COR-L47 (cell line): ENCODE measurements at places on chromosomes 12 and 14.

DNA sequence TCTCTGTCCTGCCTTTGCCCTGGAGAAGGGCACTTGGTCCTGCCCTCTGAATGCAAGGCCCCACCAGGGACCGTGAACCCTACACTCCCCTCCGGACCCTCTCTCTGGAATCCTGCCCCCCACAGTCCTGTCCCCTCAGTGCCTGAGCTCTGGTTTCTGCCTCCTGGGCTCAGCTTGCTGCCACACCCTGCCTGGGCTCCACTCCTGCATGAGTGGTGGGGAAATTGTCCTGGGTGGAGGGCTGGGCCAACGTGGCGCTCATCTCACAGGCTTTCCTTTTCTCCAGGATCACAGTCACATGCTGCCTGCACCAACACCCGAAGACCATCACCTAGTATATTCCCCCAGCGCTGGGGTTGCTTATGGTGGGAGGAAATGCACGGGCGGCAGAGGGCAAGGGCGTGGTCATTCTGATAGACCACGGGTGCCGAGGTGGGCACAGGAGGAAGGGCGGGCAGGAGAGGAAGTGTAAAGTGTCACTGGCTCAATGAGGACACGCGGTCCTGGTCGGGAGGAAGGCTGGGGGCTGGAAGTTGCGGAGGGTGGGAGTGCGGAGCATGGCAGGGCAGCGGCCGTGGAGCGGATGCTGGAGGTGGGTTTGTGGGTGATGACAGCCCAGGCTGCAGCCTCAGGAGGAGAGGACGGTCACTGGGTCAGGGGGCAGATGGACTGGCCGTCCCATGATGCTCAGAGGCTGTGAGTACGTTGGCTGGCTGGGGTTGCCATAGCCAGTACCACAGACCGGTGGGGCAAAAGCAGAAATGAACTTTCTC, 99.5 kb downstream of the KIF26A start:
- DNase-seq: no peak

- no peak for DNase-seq
These were observed 36.4 kb downstream of the TRAFD1 start for GRCh38 chr12:112161711-112162110.

- no peak for DNase-seq
These were observed 120.7 kb downstream of the ADGRD1 start for GRCh38 chr12:131074221-131075083.

DNA sequence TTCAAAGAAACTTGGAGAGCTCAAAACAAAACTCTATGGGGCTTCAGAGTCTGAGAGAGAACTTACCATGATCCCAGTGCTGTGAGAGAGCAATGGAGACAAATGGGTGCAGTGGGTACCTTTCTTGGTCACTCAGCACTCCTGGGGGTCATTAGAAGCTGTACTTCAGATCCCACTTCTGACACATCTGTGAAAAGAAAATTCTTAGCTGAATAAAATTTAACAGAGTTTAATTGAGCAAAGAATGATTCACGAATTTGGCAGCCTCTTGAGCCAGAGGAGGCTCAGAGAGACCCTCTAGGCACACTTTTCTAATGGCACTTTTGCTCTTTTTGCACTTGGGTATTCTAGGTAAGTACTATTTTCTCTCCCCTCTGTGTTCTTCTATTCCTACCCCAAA, 96.8 kb upstream of the SYT10 start:
- DNase-seq: no peak

GRCh38 chr14:100669011-100669412, 57.7 kb upstream of the DLK1 start:
- DNase-seq: no peak

DNA sequence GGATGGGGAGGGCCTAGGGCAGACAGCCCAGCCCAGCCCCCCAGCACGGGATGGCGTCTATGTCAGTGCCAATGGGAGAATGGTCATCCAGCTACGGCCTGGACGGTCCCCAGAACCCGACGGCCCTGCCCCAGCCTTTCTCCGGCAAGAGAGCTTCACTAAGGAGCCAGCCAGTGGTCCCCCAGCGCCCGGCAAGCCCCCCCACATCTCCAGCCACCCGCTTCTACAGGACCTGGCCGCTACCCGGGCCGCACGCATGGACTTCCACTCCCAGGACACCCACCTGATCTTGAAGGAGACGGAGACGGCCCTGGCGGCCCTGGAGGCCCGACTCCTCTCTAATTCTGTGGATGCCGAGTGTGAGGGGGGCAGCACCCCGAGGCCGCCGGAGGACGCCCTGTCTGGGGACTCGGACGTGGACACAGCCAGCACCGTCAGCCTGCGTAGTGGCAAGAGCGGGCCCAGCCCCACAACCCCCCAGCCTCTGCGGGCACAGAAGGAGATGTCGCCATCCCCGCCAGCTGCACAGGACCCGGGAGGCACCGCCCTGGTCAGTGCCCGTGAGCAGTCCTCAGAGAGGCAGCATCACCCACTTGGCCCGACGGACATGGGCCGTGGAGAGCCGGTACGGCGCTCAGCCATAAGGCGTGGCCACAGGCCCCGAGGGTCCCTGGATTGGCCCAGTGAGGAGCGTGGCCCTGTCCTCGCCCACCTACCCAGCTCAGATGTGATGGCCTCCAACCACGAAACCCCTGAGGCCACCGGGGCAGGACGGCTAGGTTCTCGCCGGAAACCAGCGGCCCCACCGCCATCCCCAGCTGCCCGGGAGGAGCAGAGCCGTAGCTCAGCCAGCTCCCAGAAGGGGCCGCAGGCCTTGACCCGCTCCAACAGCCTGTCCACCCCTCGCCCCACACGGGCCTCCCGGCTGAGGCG, 21.9 kb downstream of the CEP170B start:
- DNase-seq: no peak

DNA sequence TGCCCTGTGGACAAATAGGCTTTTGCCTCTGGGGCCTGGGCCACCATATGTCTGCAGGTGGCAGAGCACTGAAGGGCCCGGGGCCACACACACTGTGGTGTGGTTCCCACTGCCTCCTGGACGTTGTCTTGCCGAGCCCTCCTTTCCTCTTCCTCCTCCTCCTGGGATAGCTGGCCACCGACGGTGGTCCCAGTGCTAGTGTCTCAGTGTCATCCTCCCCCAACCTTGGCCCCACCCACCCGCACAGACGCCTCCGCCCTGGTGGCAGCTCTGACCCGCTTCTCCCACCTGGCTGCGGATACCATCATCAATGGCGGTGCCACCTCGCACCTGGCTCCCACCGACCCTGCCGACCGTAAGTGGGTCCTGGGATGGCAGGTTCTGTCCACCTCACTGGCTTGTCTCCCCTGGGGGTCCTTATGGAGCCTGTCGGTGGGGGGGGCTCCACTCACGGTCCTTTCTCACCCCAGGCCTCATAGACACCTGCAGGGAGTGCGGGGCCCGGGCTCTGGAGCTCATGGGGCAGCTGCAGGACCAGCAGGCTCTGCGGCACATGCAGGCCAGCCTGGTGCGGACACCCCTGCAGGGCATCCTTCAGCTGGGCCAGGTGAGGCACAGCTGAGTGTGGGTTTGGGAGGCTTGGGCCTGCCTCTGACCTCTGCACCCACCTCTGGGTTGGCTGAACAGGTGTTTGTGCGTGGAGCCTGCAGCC, 23.5 kb downstream of the HIP1R start:
- DNase-seq: no peak

GRCh38 chr12:113088971-113089756, 32.6 kb downstream of the DTX1 start:
- no peak for DNase-seq

- DNase-seq: no peak
These were observed 513 bp downstream of the BCAT1 start for GRCh38 chr12:24948420-24948756.

DNA sequence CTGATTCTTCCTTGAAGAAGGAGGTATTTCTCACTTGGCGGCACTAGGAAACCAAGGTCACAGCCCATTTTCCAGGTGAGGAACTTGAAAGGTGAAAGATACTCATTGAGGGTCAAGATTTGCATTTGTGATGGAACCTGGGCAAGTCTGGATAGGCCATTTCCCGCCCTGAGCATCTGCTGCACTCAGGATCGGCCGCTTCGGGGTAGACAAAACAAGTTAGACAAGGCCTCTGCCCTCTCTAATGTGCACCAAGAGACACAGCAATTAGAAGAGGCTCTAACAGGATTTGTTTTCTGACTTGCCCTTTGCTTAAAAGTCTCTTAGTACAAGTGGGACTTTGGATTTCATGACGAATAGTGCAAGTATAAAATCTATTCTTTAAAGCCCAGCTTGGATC, 167.2 kb downstream of the KTN1 start:
- DNase-seq: no peak

GRCh38 chr12:19200261-19200660, 70.7 kb downstream of the PLEKHA5 start:
- DNase-seq: no peak

DNA sequence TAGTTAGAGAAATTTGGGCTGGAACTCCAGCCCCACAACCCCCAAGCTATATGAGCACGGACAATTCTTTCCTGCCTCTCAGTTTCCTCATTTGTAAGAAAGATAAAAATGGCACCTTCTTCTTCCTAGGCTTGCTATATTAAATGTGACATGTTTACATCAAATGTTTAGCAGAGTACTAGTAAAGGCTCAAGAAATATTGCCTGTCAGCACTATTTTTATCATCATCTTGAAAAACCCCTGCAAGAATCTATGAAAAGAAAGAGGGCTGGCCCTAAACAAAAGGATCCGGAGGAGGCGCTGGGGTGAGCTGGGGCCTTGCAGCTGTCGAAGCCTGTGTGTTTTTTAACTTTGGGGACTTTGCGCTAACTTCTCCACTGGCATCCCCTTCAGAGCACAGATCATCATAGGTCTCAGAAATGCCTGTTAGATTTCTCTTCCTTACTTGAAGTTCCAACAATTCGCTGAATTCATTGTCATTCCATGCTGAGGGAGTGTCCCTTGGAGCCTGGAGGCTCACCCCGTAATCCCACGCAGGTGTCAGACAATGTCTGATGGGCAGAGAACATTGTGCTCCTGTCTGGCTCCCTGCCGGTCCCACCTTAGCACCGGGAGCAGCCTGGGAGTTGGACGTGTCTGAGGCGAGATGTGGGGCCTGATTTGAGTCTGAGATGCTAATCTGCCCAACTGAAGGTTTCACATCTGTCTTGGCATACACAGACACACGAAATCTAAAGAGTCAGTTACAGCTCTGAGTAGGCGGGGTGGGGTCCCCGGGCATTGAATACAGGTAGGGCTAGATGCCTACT, 206.8 kb downstream of the NUAK1 start:
- DNase-seq: no peak

DNA sequence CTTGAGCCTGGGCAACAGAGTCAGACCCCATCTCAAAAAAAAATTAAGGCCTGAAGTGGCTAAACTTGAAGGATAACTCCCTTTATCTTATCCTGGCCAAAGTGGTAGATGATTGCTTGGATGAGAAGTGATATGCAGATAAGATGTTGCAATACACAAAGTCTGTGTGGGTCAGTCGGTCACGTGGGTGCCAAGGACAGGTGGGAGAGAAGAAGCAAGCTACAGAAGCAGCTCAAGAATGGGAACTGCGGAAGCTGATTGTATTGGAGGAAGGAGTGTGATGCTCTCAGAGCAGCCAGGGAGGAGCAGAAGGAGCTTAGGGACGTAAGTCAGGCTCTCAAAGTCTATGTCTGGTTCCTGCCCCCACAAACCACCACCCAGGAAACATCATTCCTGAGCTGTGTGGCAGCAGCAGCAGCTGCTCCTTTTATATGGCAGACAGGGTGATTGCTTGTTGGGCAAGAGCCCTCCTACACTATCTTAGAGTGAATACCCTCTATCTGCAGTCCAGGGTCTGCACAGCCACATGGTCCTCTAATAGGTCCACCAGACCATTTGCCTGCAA, 54.5 kb downstream of the ATP2A2 start:
- no peak for DNase-seq

DNA sequence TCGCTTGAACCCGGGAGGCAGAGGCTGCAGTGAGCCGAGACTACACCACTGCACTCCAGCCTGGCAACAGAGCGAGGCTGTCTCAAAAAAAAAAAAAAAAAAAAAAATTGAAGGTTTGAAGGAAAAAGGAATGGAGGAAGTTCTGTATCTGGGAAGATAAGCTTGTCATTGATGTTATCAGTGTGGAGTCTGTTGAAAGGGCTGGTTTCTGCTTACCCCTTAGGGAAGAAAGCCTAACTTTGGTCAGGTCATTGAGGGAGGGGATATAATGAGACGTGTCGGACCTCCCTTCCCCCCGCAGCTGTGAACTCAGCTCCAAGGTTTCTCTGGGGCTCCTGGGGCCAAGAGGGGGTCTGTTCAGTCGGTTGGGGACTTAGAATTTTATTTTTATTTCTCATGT, 16.4 kb downstream of the DAO start:
- no peak for DNase-seq

GRCh38 chr12:5567016-5567725, 135.3 kb downstream of the NTF3 start:
- DNase-seq: no peak

DNA sequence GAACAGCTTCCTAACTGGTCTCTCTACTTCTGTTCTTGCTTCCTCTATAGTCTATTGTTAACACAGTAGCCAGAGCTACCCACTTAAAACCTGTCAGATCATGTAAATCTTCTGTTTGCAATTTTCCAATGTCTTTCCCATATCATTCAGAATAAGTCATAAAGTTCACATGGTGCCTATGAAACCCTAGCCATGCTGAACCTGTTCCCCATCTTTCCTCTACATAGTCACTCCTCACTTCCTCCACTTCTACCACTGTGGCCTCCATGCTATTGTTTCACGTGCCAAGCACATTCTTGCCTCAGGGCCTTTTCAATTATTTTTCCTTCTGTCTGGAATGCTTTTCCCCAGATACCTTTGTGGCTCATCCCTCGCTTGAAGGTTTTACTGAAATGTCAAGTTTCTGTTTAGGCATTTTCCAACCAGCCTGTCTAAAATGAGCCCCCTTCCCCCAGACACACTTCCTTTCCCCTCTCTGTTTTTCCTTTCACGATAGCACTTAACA, 132.1 kb downstream of the DYRK2 start:
- no peak for DNase-seq

DNA sequence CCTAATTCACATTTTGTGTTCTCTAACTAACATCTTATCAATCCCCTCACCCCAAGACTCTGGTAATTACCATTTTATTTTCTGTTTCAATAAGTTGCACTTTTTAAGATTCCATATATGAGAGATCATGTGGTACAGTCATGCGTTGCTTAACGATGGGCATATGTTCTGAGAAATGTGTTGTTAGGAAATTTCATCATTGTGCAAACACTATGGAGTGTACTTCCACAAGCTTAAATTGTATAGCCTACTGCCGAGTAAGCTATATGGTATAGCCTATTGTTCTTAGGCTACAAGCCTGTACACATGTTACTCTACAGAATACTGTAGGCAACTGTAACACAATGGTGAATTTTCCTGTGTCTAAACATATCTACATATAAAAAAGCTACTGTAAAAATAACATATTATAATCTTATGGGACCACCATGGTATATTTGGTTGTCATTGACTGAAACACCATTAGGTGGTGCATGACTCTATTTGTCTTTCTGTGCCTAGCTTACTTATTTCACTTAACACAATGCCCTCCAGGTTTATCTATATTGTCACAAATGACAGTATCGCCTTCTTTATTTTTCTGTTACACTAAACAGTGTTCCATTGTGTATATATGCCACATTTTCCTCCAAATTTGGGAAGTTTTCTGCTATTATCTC, 473.4 kb upstream of the LMO3 start:
- DNase-seq: no peak

DNA sequence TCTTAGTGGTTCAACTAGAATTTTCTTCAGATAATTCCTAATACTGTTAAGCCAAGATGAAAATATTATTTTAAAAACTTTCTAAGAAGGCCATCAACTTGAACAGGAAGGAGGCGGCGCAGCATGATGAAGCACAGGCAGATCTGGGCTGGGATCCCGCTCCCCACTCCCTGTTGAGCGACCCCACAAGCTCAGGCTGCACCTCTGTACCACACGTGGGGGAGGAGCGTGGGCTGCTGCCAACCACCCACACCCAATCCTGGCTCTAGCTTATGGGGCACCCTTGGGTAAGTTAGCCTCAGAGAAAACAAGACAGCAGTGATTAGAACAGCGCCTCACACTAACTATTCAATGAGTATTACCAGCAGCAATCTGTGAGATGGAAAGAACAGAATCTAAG, 6.0 kb downstream of the MTERF2 start:
- DNase-seq: no peak
